ENCODE measurements at places on chromosomes 6 and 20.

DNA sequence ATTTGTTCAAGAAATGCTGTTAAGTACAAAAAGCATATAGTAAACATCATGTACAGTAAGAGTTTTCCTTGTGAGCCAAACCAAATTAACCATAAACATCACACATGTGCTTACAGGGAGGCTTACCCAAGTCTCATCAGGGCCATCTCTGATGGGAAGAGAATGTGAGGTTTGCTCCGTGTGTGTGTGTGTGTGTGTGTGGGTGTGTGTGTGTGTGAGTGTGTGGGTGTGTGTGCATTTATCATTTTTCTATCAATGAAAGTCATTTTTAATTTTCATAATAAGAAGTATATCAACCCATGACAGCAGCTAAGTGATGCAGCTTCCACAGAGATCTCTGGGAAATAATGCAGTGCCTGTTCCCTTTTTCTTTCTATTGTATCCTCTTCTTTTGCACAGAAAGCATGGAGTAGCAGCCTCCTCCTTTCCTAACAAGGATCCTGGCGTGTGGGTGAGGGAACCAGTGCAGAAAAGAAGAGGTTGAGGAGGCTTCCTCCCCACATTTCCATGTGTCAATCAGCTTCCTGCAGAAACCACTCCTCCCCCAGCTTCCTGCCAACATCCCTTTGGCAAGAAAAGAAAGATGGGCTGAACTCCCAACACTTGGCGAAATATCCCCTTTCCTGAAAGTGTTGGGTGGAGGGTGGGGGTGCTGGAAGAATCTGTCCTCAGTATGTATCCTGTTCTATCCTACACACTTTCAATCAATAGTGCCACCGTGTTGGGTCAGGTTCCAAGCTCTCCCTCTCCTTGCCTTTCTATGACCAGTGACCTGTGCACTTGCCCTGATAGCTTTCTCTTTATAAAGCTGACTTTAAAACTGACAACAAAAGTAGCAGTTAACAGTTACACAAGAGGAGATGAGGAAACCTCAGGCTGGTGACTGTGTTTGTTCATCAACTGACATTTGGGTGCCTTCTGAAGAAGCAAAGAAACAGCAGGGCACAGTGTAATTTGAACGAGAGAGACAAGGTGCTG lies 251.8 kb upstream of the CITED2 start:
- no peak for DNase-seq

GRCh38 chr6:17497535-17498095 lies 102.5 kb upstream of the FAM8A1 start:
- DNase-seq, result no peak

- no peak for DNase-seq
Observed at GRCh38 chr6:113363866-113364265, 493.3 kb upstream of the MARCKS start.

GRCh38 chr6:36915599-36915998 lies 29.8 kb downstream of the C6orf89 start:
- DNase-seq, result no peak

DNA sequence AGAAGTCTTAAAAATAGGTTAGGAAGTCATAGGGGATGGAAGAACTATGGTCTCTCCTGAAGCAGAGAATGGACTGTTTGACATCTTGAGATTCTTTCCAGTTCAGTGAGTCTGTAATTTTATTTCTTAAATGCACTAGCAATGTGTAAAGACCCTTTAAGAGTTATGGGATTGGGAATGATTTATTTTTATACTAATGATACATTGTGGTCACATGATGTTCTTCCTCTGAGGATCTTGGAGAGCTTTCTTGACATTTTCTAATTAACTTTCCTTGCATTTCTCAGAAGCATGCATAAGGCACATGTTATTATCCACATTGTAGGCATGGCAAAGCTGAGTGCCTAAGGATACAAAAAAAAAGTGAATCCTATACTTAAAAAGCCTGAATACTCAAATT lies 507.6 kb upstream of the NRSN1 start:
- DNase-seq, result no peak

DNA sequence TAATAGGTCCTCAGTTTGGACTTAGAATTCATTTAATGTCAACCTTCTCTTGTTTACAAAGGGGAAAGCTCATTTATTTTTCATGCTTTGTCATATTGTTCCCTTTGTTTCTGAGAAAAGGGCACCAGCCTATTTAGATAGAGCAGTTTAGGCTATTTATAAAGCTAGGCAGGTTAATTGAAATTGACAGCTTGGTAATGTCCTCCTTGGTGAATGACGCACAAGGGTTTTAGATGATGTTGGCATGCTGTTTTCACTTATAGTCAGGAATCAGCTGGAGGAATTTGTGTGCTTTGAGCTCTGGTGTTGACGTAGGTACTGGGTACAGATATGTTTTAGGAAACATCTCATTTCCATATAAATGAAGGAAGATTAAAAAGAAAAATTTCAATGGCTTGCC lies 45.2 kb downstream of the BCKDHB start:
- DNase-seq, result no peak

- no peak for DNase-seq
Observed at GRCh38 chr6:143823548-143823947, 19.6 kb upstream of the LTV1 start.

DNA sequence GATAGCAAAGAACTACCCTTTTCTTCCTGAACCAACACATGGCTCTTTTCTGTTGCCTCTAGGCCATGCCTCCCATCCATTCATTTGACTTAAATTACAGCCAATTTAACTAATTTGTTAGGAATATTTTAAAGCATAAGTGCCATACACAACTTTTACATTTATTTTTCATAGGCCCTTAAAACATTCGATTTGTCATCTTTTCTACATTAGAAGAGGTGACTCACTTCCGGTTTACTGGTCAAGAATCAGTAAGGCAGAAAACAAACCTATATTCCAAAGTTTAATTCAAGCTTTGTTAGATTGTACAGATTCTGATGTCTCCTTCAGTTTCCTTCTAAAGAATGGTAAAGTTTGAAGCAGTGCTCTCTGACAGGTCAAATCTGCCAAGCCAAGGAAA lies 344.3 kb downstream of the SAMD5 start:
- DNase-seq, result no peak

DNA sequence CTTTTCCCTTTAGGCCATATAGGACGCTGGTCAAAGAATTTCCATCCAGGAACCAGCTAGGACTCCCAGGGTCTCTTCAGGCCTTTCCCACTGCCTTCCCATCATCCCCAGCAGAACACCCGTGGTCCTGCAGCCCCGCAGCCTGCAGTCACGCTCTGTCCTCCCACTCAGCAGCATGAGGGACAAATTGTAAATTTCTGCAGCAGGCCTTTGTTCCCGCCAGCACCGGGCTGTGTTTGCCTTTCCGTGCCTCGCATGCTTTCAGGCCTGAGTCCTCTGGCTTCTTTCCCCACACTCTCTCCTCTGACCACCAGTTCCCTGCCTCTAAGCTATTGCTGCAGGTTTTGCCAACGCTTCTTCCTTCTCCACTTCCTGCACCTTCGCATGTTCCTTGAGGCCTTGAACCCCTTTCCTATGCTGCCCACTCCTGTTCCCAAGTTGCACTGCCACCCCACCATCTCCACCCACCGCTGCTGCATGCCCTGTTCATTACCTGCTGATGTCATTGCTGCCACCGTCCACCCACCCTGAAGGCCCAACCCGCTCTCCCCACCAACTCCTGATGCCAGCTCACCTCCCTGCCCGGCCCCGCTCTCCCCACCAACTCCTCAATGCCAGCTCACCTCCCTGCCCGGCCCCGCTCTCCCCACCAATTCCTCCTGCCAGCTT lies 49.8 kb downstream of the RNASET2 start:
- no peak for DNase-seq

DNA sequence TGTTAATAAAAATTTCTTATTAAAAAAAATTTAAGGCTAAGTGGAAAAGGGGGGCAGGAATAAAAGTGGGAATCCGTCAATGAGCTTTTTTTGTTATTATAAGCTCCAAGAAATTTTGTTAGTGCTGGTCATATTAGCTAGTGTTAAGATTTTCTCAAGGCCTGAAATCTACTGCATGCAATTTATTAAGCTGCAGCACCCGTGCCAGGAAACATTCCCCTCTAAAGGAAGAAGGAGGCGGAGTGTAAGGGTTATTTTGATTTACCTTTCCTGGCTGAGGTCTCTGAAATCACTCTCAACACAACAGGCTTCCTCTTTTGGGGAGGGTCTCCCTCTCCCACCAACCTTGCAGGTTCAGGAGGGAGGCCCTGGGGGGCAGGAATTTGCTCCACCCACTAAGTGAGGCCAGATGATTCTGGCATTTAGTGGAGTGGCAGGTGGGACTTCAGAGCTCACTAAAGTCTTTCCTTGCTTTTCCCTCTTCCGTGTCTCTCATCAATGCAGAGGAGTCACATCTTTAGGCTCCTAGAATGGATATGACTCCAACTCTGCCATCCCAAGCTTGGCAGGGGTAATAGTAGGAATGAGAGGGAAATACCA lies 168.8 kb downstream of the BCAS1 start:
- DNase-seq, result no peak

DNA sequence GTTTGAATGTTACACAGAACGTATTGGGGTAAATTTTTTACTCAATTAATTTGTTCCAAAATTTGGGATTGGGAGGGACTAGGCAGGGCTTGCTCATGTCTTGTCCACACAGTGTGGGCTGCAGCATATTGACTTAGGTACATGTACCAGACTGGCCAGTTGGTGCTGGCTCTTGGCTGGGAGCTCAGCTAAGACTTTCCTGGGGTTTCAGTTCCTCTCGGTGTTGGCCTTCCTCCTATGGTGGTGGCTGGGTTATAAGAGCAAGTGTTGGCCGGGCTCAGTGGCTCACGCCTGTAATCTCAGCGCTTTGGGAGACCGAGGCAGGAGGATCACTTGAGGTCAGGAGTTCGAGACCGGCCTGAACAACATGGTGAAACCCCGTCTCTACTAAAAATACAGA lies 4.9 kb downstream of the CENPQ start:
- DNase-seq, result no peak

DNA sequence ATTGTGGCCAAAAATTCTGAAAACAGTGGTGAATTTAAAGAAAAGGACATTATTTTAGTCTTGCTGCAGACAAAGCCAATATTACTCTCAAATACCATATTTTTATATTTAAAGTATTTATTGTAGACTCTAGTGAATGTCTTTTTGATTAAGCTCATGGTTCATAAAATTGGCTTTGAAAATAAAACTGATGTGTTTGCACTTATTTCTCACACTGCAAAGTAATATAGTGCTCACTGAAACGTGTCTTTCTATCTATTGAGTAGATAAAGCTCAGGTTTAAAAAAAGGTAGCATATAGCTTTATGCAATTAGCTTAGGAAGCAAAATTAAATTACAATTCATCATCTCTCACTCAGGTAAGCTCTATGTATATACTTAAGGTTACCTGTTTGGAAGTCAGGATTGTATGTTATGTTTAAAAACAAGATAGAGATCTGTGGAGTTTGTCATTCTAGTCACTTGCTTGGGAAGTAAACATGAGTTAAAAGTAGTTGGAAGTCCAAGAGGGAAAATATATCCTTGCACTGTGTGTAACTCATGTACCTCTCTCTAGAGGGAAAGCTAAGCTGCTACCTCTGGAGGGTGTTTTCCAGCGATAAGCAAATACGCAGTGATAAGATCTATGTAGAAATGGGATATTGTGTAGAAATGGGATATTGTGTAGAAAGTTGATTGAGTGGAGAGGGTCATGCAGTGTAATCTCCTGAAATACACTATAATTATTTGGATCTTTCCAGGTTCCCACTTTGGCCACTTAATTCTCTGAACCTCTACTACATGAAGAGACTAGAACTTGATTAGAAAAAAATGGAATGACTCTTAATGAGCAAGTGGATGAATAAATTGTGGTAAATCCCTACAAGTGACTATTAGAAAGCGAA lies 29.9 kb upstream of the SPTLC3 start:
- DNase-seq, result no peak

- no peak for DNase-seq
Observed at GRCh38 chr20:17480696-17481095, 50.5 kb downstream of the BFSP1 start.

DNA sequence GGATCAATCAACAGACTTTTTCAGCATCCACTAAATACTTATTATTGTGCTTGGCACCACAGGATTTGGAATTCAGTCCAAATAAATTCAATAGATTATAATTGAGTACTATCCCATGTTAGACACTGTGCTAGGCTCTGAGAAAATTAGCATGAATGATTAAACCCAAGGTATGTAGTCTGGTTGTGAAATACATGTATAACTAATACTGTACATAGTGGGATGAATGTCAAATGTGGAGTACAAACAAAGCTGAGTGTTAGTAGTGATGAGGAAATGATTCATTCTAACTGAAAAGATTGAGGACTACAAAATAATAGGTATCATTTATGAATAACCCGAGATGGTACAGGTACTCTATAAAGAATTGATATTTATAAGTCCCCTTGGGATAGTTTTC lies 111.9 kb upstream of the FLRT3 start:
- DNase-seq, result no peak

DNA sequence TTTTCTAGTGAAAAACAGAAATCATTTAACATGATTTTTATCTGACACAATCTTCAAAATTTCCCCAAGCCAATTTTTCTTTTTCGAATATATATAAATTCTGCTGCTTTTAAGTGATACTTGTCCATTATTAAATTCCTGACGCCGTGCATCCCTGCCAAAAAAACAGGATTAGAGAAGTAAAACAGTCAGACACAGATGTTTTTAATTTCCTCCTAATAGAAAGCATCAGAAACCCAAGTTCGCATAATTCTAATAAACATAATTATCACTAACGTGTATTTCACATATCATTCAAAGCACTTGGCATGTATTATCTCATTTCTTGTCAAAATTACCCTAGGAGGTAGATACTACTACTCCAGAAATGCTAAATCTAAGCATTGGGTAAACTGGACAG lies 179.5 kb downstream of the ZFP64 start:
- no peak for DNase-seq

DNA sequence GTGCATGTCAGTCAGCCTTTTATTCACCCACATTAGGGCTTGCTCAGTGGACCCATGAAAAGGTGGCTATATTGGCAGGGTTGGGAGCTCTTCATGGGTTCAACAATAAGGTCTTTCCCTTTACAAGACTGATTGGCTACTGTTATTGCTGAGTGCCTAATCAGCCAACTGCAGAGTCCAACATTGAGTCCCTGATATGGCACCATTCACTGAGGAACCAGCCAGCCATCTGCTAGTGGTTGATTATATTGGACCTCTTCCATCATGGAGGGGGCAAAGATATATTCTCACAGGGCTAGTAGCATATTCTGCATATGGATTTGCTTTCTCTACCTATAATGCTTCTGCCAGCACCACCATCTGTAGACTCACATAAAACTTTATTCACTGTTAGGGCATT lies 69.9 kb downstream of the CDKAL1 start:
- no peak for DNase-seq

- DNase-seq, result no peak
Observed at GRCh38 chr20:22282696-22283095, 301.7 kb downstream of the FOXA2 start.

GRCh38 chr20:54083459-54083858 lies 13.1 kb upstream of the BCAS1 start:
- no peak for DNase-seq

Measured in D341Med (cell line).